ENCODE measurements at places on chromosomes 1 and 21.

DNA sequence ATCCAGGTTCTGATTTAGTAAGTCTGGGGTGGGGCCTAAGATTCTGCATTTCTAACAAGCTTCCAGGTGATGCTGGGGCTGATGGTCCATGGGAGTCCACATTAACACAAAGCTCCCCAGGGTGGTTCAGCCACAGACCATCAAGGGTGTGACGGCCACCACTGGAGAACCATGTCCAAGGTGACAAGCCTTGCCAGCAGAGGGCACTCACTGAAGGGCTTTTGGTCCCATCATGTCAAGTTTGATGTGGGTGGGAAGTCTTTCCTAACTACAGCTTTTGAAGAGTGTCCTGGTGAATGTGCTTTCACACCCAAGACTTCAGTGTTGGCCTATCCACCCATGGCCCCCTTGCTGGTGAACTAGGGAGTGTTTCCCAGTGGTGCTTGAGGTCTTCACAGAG, 67.1 kb downstream of the UBE2T start:
- DNase-seq: no peak

- no peak for DNase-seq
These were observed 53.8 kb downstream of the TLR5 start for GRCh38 chr1:223089250-223089649.

DNA sequence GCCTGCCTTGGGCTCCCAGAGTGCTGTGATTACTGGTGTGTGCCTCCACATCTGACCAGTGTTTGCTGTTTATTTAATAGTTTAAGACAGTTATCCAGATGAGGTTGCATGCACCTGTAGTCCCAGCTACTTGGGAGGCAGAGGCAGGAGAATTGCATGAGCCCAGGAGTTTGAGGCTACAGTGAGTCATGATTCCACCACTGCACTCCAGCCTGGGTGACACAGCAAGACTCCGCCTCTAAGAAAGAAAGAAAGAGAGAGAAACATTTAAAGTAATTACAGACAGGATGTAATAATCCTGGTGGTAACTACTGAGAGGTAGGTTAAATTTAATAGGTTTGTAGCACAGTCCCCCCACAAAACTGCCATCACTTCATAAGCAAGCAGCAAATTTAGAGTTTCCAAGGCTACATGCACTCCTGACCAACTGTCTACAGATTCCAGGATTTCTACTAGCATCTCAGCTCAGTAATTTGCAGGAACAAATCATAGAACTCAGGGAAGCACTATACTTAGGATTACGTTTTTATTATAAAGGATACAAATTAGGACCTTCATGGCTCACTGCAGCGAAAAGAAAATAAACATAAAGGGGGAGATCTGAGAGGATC, 89.6 kb downstream of the PKN2 start:
- DNase-seq: no peak

DNA sequence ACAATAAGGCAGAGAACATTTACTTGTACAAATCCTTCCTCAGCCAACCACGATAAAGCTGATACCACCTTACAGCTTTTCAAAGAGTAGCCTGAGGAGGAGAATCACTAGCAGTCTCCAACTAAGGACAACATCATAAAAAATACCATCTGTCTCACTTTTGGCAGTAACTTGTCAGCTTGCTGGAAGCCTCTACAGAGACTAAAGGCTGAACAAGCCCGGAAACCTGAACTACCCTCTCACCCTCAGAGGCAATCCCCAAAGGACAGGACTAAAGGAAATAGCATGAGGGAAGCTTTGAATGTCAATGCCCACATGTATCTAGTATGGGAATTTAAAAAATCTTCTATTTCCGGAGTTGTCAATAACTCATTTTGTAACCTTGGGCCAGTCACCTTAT, 10.6 kb downstream of the SRSF4 start:
- no peak for DNase-seq

GRCh38 chr1:179366093-179366800, 476 bp downstream of the AXDND1 start:
- no peak for DNase-seq

DNA sequence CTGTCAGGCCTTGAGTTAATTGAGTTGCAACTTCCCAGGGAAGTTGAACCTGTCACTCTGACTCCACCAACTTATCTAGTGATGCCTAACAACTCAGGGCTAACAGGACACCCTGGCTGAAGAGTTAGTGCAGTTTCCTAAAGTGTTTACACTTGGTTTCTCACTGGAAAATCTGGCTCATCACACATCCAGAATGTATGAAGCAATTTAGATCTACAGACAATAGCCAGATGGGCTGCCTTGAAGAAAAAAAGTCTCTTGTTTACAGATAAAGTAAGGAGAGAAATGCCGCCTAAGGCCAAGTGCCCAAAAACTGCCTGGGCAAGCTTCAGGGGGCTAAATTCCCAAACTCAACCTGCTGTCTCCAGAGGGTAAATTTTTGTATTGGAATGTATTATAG, 446.3 kb upstream of the NCAM2 start:
- DNase-seq: no peak

GRCh38 chr1:215923129-215923824, 356.2 kb downstream of the KCTD3 start:
- DNase-seq: no peak

GRCh38 chr1:57003398-57004139, 37.8 kb upstream of the C8B start:
- no peak for DNase-seq

DNA sequence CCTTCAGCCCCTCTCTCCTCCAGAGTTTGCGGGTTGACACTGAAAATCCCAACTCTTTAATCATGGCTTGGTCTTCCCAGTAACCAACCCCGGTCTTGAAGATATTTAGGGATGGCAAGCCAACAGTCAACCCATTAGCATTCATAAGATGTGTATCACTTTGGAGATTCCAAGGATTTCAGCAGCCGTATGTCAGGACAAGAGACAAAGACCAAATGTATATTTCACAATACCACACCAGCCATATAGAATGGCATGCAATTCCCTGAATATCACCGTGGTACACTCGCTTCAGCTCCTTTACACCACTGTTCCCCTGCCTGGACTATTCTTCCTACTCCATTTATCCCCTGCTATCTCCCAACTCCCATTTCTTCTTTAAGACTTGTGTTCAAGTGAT, 109.2 kb downstream of the CSMD2 start:
- no peak for DNase-seq
